Trophoblast cell (in vitro differentiated cells and primary cell): ENCODE measurements at places on chromosomes 5 and 9.

- H3K4me1 ChIP-seq, result peaks cover 28% of the 10 kb centered on the region
- no peak for DNase-seq
- no peak overlapping the region for H3K27ac ChIP-seq
- H3K4me3 ChIP-seq, result peak overlapping the region; percentile 49
Measured at GRCh38 chr9:129568560-129569501, 52.1 kb downstream of the C9orf50 start.

GRCh38 chr9:137300567-137301080 lies 1.4 kb downstream of the NRARP start:
- H3K4me1 ChIP-seq, result peaks cover 26% of the 10 kb centered on the region
- H3K4me3 ChIP-seq, result peak overlapping the region; percentile 16
- H3K36me3 ChIP-seq, result no peaks in the 10 kb centered on the region
- DNase-seq, result no peak
- no peak overlapping the region for H3K27ac ChIP-seq

GRCh38 chr9:7368410-7369292 lies 430.9 kb downstream of the DMAC1 start:
- no peaks in the 10 kb centered on the region for H3K36me3 ChIP-seq
- DNase-seq, result peak; percentile 39
- no peak overlapping the region for H3K4me3 ChIP-seq
- peaks cover 14% of the 10 kb centered on the region for H3K4me1 ChIP-seq
- peak overlapping the region; percentile 90 for H3K27ac ChIP-seq

- no peaks in the 10 kb centered on the region for H3K4me1 ChIP-seq
- no peaks in the 10 kb centered on the region for H3K36me3 ChIP-seq
- H3K4me3 ChIP-seq, result no peak overlapping the region
- no peak overlapping the region for H3K27ac ChIP-seq
- no peak for DNase-seq
Measured at GRCh38 chr5:145793574-145793973, 41.6 kb downstream of the PRELID2 start.

DNA sequence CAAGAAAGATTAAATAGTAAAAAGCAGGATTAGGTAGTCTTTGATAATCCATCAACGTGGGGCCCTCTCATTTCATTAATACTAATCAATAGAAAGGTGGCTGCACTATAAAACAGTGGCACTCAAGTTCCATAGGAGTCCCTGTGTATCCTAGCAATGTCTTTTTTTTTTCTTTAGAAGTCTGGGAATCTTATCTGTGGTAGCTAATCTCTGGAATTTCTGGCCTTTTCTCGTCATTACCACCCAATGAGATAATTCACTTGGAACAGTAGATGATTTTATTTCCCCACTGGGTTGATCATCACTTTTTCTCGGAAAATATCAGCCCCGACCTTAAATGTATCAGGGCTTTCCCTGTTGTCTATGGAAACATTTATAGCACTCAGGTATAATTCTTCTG lies 86.8 kb upstream of the CDH6 start:
- no peak for DNase-seq
- H3K27ac ChIP-seq, result no peak overlapping the region
- no peaks in the 10 kb centered on the region for H3K4me1 ChIP-seq
- no peaks in the 10 kb centered on the region for H3K27me3 ChIP-seq

DNA sequence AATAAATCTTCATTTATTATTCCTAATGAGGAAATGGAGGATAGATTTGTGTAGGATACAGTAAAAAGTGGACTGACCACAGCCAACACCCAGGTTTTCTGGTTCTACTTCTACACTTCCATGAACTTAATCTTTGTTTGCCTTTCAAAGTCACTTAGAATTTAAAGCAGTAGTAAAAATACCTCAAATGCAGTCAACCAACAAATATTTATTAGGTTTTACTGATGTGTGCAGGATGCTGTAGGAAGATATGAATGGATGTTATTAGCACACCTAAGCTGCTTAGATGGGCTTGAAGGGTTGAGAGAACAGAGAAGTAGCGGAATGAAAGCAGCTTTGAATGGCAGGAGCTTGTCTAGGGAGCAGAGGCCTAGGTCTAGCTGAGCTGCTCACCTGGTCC lies 201.1 kb downstream of the PALM2AKAP2 start:
- H3K4me3 ChIP-seq, result no peak overlapping the region
- no peaks in the 10 kb centered on the region for H3K4me1 ChIP-seq
- H3K27ac ChIP-seq, result no peak overlapping the region
- no peaks in the 10 kb centered on the region for H3K27me3 ChIP-seq
- no peak for DNase-seq
- no peaks in the 10 kb centered on the region for H3K36me3 ChIP-seq

DNA sequence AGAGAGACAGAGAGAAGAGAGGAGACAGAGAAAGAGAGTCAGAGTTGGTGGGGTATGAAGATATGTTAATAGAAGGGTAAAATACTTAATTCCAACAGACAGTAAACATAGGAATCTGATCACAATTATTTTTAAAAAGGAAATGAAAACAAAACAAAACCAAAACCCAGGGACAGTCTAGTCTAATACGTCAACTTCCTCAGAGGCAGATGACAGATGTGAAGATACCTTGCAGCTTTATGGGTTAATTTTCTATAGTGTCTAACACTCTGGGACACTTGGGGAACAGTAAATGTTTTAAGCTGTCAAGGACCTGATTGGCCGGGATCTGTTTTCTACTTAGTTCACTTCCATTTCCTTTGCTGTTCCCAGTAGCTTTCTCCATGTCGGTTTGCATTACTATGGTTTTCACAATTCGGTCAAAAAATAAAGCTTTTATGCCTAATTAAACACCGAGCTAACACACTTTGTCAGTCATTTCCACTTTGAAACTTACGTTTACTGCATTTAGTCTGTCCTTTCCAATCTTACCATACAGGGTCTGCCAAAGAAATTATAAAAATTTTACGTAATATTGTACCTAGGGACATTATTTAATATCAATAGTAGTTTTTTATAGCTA lies 216.5 kb downstream of the MCTP1 start:
- H3K27me3 ChIP-seq, result no peaks in the 10 kb centered on the region
- H3K36me3 ChIP-seq, result no peaks in the 10 kb centered on the region
- H3K4me3 ChIP-seq, result no peak overlapping the region
- no peaks in the 10 kb centered on the region for H3K4me1 ChIP-seq
- H3K27ac ChIP-seq, result no peak overlapping the region

- H3K4me3 ChIP-seq, result no peak overlapping the region
- H3K4me1 ChIP-seq, result peaks cover 25% of the 10 kb centered on the region
- no peak for DNase-seq
Measured at GRCh38 chr5:10511741-10512640, 51.9 kb upstream of the ANKRD33B start.

- H3K27ac ChIP-seq, result no peak overlapping the region
- H3K4me3 ChIP-seq, result no peak overlapping the region
- DNase-seq, result no peak
- H3K36me3 ChIP-seq, result no peaks in the 10 kb centered on the region
- H3K27me3 ChIP-seq, result no peaks in the 10 kb centered on the region
Measured at GRCh38 chr9:88233091-88233490, 94.8 kb upstream of the SPATA31C2 start.

- no peaks in the 10 kb centered on the region for H3K27me3 ChIP-seq
- H3K36me3 ChIP-seq, result peaks cover 2% of the 10 kb centered on the region
- peak; percentile 80 for DNase-seq
- peaks cover 2% of the 10 kb centered on the region for H3K4me1 ChIP-seq
- peak overlapping the region; percentile 8 for H3K27ac ChIP-seq
- H3K4me3 ChIP-seq, result no peak overlapping the region
Measured at GRCh38 chr5:148011398-148012137, 52.2 kb upstream of the SPINK5 start.

DNA sequence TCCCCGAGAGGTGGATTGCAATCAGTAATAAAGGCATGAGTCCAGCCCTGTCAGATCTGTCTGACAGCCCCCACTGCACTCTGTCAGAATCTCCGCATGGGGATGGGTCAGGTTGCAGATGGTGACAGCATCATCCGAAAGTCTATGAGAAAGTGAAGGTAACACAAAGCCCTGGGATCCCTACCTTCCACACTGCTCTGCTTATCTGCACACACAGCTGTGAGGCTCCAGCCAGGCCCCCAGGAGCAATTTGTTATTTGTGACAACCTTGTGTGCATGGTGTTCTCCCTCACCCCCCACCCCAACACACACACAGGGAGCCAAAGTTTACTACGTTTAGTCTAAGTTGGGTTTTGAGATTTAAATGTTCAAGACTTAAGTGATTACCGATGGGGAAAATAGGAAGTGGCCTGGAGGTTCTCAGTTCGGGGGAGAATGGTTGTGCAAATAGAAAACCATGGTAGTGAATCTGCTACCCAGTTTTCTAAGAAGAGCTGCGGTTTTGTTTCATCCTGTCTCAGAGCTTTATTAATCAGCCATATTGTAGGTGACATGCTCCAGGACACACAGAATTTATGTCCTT lies 92.7 kb downstream of the SV2C start:
- no peak for DNase-seq
- peaks cover 5% of the 10 kb centered on the region for H3K4me1 ChIP-seq
- no peak overlapping the region for H3K4me3 ChIP-seq
- no peaks in the 10 kb centered on the region for H3K27me3 ChIP-seq
- H3K36me3 ChIP-seq, result no peaks in the 10 kb centered on the region

DNA sequence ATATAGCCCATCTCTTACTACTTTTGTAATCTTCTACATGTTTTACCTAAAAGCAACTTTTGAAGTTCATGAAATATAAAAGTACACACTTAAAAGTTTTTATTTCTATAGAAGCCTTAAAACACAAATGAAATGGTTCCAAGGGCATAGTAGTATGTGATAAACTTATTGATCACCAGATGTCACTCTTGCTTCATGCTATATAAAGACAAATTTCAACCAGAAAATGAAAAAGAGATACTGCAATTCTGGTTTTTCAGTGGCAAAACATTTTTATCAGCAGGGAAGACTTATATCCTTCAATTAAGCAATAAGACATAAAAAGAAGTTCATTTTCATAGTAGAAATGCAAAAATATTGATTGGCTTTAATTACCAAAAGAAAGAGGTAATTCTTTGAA lies 69.4 kb upstream of the FBXL17 start:
- no peak for DNase-seq
- H3K36me3 ChIP-seq, result no peaks in the 10 kb centered on the region
- H3K4me3 ChIP-seq, result no peak overlapping the region
- H3K27ac ChIP-seq, result no peak overlapping the region

GRCh38 chr5:167851416-167851815 lies 440.0 kb upstream of the WWC1 start:
- DNase-seq, result no peak
- H3K27ac ChIP-seq, result no peak overlapping the region
- no peaks in the 10 kb centered on the region for H3K27me3 ChIP-seq
- no peak overlapping the region for H3K4me3 ChIP-seq
- no peaks in the 10 kb centered on the region for H3K4me1 ChIP-seq

DNA sequence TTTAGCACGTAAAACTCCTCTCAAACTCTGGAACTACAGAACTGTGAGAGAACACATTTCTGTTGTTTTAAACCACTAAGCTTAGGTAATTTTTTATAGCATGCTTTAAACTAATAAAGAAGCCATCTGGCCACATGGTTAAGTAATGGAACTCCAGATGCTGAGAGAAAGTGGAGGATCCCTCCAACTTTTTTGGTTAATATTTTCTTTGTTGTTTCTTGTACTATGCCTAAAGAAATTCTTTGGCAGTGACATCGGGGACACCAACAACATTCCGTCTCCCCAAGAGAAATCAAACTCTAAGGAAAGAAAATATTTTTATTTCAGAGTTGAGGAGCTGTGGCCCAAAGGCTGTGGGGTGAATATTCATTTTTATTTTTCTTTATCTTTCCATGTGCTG lies 734.8 kb upstream of the CDH9 start:
- no peaks in the 10 kb centered on the region for H3K27me3 ChIP-seq
- no peak overlapping the region for H3K27ac ChIP-seq
- H3K36me3 ChIP-seq, result no peaks in the 10 kb centered on the region
- DNase-seq, result no peak
- H3K4me3 ChIP-seq, result no peak overlapping the region
